ENCODE measurements at places on chromosomes 6 and 20. TPM values are rescaled to one million over a fixed set of nuclear protein-coding genes. Genes with fewer than 3 reads are reported as not detected.

Gene TSBP1
- total RNA-seq, result not detected

Gene SIRPA
- total RNA-seq, result 33.4 TPM

DNA sequence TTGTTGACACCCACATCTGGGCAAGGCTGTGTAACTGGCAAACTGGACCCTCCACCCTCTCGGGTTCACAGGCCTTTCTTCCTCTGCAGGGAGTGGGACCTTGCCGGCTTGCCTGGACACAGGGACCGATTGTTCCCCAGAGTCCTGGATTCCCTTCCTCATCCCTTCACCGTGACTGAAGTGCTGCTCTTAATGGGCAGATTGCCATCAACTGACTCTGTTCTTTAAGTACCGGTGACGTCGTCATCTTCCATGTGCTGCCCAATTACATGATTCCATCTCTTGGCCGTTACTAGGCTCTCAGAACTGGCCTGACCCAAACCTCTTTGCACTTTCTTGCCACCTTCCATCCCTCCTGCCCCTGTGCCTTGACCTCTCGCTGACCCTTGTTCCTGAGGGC is 85.4 kb downstream of the EYA4 start:
- DNase-seq, result no peak

DNA sequence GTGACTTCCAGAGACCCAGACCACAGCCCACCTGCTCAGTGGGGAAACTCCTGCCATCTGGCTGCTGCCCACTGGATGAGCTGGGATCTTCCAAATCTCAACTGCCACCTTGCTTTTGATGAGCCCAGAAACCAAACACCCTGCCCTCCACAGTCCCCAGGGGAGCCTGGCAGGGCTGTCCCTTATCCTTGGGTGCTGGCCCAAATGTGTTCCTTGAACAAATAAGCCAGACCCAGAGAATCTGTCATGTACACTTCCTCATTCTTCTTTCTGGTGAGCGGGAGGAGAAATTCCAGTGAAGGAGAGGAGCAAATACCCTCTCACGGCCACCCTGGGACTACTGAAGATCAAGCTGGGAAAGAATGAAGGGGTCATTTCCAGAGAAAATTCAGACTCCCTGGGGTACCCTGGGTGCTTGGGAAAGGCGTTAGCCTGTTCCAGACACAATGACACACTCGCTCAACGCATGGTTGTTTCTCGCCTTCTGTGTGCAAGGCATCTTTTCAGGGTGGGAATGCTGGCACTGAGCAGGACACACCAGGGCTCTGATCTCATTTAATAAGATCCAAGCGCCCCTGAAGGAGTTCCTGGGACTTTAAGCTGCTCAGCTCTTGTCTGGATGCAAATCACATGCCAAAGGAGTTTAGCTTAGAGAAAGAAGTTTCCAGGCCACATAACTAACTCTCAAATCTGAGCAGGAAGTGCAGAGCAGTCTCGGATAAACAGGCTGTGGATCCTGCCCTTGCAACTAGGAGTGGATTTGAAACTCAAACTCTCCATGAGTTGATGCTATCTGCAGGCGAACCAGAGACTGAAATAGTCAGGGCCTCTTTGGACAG is 38.5 kb downstream of the PXDC1 start:
- DNase-seq, result no peak

DNA sequence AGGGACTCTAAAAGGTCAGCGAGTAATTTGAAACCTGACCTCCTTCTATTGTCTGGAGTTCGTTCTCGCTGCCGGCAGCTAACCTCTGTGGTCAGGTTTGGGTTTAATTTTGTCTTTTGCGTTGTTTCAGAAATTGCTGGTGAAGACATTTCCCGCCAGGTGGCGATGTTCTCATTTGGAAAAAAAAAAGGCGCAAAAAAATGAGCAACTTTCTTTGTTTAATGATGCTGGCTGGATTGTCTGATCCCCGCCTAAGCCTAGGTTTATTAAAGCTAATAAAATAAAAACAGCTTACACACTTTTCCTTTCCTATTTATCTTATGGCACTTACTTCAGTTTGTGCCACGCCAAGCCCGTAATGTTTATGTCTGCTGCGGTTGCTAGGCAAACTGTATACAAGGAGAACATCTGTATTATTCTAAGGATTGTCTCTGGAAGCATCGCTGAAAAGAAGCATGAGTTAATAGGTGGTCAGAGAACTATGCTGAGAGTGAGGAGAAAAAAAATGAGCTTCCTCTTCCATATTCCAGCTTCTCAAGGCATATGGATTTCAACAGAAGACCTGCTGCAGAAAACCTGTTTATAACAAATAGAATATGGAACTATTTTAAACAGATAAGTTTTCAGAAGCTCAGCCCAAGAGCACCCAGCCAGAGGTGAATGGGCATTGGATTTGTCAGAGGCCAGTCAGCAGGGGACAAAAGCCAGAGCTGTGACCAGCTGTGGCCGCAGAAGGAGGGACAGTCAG is 205.7 kb downstream of the DOK5 start:
- no peak for DNase-seq

- DNase-seq, result no peak
Measured at GRCh38 chr6:169847141-169847674, 95.8 kb downstream of the ERMARD start.

DNA sequence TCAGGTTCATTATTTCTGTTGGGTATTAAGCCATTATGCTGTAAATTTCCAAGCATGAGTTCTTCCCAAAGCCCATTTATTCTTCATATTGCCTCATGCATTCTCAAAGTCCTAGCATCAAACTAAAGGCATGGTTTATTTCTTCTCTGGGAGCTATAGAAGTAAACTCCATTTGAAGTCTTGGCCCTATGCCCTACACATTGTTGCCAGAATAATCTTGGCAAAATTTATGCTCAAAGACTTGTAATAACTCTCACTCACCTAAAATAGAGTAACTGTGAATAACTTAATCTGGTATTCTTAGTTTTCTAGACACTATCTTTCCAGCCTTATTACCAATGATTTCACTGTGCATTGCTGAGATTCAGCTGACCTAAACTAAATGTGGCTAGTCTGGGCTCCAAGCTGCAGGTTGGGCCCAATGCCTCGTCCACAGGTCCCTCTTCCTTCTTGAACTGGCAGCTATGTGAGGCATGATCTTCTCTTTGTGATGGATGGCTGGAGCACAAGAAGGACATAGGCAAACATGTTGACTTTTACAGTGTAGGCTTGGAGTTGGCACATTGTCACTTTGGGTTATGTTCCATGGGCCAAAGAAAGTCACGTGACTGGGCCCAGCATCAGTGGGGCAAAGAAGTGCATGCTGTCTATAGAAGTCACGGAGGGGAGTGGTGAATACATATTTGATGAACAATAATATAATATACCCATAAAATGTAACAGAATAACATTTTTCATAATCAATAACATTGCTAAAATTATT is 39.1 kb upstream of the ANKEF1 start:
- DNase-seq, result no peak

All from right lobe of liver (tissue), 6 donors.